ENCODE measurements at places on chromosomes 11 and 22. TPM values are rescaled to one million over a fixed set of nuclear protein-coding genes. Genes with fewer than 3 reads are reported as not detected.

SLC22A9 gene
- not detected for total RNA-seq

DNA sequence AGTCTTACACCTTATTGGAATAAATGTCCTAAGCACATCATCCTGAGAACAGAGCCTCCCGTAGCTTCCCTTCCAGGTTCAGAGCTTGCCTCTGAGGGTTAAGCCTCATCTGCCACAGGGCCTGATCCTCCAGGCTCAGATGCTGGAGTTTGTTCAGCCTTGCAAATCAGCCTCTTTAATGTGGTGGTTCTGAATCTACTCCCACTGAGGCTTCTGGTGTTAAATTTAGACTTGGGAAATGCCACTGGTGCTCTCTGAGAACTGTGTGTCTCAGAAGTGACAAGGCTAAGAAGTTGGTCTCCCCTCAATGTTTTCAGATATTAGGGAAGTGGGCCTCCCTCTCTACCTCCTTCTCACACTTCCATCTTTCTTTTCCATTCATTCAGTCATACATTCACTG, 68.7 kb downstream of the CCDC81 start:
- DNase-seq = no peak

- DNase-seq = no peak
Measured at GRCh38 chr11:46776878-46777277, 57.9 kb downstream of the F2 start.

DNA sequence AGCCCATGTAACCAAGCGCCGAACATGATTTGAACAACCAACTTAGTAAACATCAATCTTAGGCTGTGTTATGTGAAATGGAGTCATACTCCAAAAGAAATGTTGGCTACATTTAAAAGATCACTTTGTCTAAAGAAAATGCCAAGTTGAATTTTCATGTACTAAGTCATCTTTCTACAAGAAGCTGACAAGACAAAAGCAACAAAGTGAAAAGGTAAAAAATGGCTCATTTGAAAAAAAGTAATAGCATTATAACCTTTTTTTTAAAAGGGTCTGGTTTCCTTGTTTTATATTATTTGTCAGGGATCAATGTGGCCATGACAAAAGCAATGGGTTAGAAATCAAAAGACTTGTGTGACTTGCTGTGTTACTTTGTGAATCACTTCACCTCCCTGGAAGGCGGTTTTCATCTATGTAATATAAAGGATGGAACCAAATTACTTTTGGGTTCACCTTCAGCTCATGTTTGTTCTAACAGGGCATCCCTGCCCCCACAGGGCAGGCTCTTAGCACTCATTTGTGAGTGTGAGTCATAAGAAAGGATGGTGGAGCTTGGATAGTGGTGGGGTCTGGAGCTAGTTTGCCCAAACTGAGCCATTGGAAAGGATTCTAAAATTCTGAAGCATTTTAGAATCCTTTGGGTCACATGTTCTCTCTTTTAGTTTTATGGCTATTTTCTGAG, 131.9 kb upstream of the MTMR2 start:
- DNase-seq = no peak

TRIM22 gene
- total RNA-seq = 86.6 TPM

DNA sequence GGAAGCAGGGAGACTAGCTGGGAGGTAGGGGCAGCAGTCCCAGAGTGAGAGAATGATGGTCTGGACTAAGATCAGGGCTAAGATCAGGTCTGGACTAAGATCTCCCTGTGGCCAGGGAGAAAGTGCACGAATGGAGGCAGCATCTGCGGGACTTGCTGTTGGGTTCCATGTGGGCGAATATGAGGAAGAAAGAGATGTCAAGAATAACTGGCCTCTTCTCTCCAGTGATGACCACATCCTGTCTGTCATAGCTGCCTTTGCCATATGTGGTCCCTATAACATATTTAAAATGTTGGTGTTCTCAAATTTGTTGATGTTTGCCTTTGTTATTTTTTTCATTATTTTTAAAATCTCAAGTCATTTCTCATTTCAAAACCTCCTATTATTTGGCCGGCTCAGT, 27.4 kb upstream of the CXCR5 start:
- no peak for DNase-seq

DRD4 gene
- 2.6 TPM for total RNA-seq

GRCh38 chr11:35750315-35750714, 87.7 kb downstream of the TRIM44 start:
- DNase-seq = no peak

CDC42EP2 gene
- total RNA-seq = 21.0 TPM

- DNase-seq = no peak
Measured at GRCh38 chr11:86459682-86460460, 85.2 kb downstream of the CCDC81 start.

GRCh38 chr11:68505596-68505995, 45.0 kb downstream of the PPP6R3 start:
- DNase-seq = no peak

DNA sequence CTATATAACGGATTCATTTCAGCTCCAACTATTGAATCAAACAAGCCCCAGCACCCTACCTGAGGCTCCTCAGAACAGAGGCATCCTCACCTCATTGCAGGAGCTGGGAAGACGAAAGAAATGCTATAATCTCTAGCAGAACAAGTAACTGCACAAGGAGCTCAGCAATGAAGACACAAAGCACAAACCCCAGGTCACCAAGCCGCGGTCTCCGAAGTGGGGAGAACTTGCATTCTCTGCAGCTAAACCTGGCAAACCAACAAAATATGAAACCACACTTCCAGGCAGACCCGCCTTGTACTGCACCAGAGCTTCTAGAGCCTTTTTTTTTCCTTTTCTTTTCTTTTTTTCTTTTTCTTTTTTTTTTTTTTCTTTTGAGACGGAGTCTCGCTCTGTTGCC, 21.8 kb upstream of the CD5 start:
- DNase-seq = no peak

DNA sequence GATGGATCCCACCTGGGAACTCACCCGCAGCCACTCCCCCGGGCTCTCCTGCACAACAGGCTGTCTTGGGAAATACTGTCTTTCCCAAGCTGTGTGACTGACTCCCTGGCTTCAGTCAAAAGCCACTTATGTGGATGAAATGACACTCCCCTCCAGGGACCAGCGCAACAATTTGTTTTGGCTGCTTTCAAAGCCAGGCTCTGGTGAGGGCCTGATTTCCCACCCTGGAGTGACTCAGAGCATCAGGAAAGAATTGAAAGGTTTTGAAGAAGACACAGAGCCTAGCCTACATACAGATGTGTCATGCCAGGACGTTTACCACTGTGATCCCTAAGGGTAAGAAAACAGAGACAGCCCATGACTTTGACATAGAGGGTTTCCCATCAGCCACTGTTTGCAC, 550.5 kb downstream of the MIAT start:
- no peak for DNase-seq

SCGB1C1 gene
- total RNA-seq = not detected

GRCh38 chr11:37509506-37509905, 911.5 kb upstream of the RAG2 start:
- no peak for DNase-seq

DNA sequence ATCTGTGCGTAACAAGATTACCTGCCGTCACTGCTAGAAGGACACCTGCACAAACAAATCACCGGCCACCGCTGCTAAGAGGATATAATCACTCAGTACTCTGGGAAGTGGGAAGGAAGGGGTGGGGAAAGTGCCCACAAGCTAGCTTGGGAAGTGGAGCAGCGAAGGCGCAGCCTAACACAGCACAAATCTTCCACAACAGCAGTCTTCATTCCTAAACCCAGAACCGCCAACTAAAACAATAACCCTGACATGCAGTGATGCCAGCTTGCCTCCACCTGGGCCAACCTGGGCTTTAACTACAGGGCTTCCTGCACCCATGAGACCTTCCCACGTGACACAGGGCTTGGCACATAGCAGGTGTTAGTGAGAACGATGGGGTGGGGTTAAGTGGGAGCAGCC, 5.1 kb downstream of the DGCR2 start:
- DNase-seq = no peak

MYOD1 gene
- total RNA-seq = not detected

MPZL2 gene
- total RNA-seq = 226 TPM

DNA sequence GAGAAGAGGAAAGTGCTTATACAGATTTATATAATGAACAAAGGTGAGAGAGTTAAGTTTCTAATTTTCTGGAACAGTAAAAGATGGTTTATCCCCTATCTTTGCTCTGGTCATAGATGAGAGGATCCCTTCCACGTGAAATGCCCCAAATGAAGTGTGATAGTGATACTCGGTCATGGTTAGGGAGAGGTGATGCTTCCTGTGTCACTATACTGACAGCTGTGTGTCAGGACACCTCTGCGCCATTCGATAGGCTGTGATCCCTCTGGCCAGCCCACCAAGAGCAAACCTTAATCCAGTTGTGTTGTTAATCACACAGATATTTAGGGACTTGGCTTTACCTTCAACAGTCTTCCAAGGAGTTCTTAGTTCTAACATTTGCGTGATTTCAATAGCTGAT, 57.7 kb downstream of the NCAM1 start:
- DNase-seq = no peak

- DNase-seq = no peak
Measured at GRCh38 chr22:39631381-39632286, 61.1 kb downstream of the CACNA1I start.

NAA40 gene
- 26.4 TPM for total RNA-seq

OR6A2 gene
- 0.68 TPM for total RNA-seq

DNA sequence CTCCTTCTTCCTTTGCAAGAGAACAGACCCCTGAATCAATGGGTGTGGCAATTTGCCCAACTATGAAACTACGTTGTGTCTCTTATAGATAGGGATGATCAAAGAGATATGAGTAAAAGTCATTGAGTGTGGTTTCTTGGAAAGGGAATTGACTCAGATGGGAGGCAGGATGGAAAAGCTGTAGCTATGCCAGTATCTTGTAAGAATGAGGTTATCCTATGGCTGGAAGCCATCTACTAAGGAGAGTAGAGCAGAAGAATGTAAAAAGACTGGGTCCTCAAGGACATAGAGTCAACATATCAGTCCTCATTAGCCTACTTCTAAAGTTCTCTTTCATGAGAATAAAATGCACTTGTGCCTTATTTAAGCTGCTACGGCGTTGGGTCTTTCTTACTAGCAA, 78.9 kb upstream of the POU2AF2 start:
- DNase-seq = no peak

DNA sequence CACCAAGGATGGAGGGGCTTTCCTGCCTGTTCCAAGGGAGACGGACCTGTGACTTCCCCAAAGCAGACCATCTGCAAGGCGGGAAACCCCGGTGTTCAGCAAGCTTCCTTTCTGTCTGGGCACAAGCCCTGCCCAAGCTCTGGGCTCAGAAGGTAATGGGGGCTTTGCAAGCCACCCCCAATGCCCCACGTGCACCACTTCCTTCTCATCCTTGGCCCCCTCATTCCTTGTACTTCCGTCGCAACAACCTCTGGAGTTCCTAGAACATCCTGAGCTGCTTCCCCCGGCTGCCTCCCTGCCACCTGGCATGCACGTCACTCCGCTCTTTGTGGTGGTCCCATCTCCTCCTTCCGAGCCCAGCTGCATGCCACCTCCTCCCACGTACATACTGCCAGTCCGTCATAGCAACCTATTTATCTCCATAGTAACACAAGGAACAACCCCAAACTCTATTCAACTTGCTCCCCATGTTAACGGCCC, 3.9 kb downstream of the MYEOV start:
- no peak for DNase-seq

DNA sequence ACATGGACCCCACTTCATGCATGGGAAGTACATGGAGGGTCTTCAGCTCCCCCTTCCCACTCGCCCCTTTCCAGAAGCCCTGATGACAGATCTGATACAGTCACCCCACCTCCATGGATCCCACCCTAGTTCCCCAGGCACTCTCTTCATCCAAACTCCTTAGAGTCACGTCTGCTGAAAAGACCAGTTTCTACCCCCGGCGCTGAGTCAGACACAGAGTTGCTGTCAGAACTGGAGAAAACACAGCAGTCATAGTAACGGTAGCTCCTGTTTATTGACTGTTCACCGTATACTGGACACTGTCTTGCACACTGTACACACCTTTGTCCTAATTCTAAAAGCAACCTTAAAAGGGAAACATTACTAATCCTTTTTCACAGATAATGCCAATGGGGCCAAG, 29.1 kb downstream of the DRD2 start:
- DNase-seq = no peak

CARD16 gene
- total RNA-seq = 14.3 TPM

GRCh38 chr11:93540896-93541553, 2.2 kb downstream of the SMCO4 start:
- no peak for DNase-seq

GRCh38 chr22:30314915-30315314, 11.8 kb downstream of the TBC1D10A start:
- no peak for DNase-seq

GRCh38 chr11:129881570-129882170, 13.7 kb downstream of the NFRKB start:
- no peak for DNase-seq

DNA sequence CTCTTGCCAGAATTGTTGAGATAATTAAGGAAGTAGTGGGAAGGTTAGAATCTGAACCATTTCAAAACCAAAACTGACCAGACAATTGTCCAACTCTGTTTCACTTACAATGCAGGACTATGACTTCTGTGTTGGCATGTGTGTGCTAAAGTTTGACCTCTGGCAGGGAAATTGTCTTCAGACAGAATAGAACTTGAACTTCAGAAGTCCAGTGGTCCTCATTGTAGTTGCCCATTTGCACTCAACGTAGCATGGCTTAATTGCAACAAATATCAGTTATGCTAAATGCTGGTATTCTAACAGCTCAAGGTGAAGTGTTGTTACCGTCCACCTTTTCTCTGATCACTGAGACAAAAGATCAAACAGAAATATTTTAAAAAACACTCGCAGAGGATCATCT, 47.2 kb downstream of the BLID start:
- DNase-seq = no peak

DNA sequence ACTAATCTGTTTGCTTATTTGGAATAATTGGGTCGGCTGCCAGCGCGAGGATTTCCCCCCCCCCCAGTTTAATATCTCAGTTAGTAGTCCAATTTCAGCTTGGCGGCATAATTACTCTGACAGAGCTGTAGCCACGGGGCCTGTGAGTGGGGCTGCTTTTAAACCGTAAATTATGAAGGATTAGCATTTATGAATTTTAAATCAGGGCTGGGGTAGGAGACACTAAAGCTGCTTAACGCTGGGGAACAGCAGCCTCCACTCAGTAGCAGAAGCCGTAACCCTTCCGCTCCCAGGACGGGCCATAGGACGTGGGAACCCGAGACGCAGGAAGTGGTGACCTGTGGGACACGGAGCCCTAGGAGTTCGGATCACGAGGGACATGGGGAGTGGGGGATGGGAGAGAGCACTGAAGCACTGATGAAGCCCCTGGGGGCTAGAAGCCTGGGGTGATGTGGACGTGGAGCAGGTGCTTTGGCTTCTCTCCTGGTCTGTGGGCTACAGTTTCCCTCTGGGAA, 66.2 kb upstream of the LMO1 start:
- no peak for DNase-seq

GRCh38 chr11:10418259-10418949, 36.7 kb upstream of the AMPD3 start:
- no peak for DNase-seq

POTEH gene
- not detected for total RNA-seq

OR5A1 gene
- not detected for total RNA-seq

CARNS1 gene
- total RNA-seq = 1.3 TPM

OR8G1 gene
- total RNA-seq = not detected

MS4A4E gene
- total RNA-seq = 4.7 TPM

- no peak for DNase-seq
Measured at GRCh38 chr11:13763341-13763740, 94.9 kb downstream of the FAR1 start.

C22orf31 gene
- total RNA-seq = not detected

Data from ureter (tissue), 1 donor.